Stimulated activated CD8-positive, alpha-beta memory T cell treated with anti-CD3 and anti-CD28 coated beads, Interleukin-15, amount 100 ng/mL, for 4 hours (primary cell): ENCODE measurements at places on chromosomes 1 and 21.
A peak's percentile ranks its signal among the peaks of the same experiment; 100 is the strongest.

GRCh38 chr1:30600258-30600657 lies 123.1 kb downstream of the MATN1 start:
- DNase-seq, result no peak

- no peak for DNase-seq
Measured at GRCh38 chr1:54408147-54409066, 2.2 kb upstream of the SSBP3 start.

DNA sequence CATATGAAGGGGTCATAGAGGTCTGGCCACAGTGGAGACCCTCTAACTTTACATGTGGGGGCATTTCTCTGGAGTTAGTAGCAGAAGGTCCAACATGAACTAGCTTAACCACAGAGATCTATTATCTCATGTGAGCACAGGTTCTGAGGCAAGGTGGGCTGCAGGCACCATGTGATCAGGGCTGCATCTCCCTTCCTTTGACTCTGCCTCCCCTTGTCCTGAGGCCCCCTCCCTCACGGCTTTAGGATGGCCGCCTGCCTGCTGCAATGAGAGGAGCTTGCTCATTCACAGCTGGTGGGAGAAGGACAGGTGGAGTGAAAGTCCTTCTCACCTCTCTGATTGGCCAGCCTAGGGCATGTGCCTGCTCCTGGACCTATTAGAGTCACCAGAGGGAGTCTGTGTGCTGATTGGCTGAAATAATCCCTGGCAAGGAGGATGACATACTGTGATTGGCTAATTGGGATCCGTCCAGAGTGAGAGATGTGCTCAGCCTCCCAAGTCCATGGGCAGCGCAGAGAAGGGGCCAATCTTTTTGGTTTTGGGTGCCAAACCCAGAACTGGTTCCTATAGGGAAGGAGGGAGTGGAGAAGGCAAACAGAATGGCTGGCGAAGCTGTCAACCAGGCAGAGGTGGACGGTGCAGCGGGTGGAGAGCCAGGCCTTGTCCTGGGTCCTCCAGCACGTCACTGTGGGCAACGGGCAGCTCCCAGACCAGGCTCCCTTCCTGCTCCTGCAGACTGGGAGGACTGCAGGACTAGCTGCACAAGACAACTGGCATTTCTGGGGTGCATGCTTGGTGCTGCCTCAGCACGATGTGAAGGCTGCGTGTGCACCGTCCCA lies 39.4 kb upstream of the C1orf174 start:
- no peak for DNase-seq

GRCh38 chr1:24348196-24348595 lies 29.0 kb downstream of the GRHL3 start:
- DNase-seq, result no peak

GRCh38 chr1:56968878-56969495 lies 3.2 kb upstream of the C8B start:
- DNase-seq, result no peak

DNA sequence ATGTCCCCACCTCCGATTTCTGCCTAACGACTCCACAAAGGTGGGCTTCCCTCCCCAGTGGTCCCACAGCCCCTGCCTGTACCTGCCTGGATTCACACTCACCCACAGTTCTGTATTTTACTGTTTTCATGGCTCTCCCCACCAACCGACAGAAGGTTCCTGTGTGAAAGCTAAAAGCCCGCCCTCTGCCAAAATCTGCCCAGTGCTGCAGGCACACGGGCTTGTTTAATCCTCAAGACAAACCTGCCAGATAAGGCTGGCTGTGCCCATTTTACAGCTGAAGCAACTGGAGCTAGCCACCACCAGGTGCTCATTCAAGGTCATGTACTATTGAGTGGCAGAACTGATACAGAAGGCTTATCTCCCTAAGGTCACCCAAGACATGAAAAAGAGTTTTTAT lies 114.5 kb downstream of the HIVEP3 start:
- DNase-seq, result peak; percentile 36

DNA sequence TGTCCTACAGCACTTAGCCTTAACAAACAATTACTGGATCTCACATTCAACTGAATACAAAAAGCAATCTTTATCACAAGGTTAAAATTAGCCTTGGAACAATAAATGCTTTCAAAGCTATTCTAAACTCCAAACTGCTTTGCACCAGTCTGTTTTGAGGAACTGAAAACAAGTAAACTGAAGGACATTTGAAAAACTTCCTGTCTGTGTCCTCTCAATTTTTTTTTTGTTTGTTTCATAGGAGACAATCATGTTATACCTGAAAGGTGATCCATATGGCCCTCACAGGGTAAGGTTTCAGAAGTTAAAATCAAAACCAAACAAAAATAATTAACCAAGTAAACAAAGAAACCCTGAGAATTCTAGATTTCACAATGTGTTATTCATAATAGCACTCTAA lies 459.1 kb downstream of the DPYD start:
- no peak for DNase-seq

GRCh38 chr1:18630511-18631495 lies at the start of gene PAX7:
Gene PAX7 (plus strand): TSS chr1:18630846. CDS start chr1:18631604, 758 bp downstream.
- DNase-seq, result no peak

GRCh38 chr21:32477424-32477745 lies 64.9 kb downstream of the EVA1C start:
- DNase-seq, result no peak

DNA sequence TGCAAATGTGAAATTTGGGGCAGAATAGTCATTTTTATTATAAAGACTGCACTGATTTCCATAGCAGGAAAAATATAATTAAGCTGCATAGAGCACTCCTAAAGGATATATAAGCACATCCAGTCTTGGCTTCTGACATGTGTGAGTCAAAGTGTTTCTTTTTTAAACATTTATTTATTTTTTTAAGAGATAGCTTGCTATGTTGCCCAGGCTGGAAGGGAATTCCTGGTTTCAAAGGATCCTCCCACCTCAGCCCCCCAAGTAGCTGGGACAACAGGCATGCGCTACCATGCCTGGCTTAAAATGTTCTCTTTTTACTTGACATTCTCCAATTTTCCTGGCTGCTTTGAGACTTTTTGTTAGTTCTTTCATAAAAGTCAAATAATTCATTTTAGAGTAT lies 126.1 kb downstream of the HMCN1 start:
- DNase-seq, result no peak

DNA sequence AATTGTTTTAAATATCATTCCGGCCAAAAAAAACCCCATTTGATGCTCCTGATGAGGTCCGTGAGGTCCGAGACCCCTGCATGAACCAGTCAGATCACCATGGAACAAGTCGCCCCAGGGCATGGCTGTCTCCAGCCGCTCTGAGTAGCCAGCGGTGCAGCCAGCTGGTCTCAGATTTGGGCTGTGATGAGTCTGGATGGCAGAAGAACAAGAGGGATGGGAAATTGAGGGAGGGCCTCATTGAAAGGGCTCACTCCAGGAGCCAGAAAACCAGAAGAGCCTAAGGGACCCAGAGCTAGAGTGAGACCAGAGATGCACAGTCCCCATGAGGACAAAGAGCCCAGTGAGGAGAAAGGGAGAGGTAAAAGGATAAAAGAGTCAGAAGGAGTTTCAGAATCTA lies 174.0 kb downstream of the TOMM20 start:
- no peak for DNase-seq

DNA sequence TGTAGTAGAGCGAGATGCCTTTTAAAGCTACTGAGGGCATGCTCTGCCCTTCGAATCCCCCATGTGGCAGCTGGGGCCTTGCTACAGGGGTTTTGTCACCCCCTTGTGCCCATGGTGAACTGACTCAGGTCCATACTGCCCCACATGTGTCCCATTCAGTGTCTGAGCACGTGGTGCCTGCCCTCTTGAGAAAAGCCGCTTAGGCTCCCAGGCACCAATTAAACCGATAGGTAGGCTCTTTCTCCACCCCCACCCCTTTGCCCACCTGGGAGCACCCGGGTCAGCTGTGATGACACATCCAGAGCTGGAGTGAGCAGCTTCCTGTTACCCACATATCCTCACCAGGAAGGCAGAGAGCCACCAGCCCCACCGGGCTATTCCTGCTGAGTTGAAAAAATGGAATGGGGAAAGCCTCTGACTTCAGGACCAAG lies 30.5 kb downstream of the TMCC2 start:
- no peak for DNase-seq

DNA sequence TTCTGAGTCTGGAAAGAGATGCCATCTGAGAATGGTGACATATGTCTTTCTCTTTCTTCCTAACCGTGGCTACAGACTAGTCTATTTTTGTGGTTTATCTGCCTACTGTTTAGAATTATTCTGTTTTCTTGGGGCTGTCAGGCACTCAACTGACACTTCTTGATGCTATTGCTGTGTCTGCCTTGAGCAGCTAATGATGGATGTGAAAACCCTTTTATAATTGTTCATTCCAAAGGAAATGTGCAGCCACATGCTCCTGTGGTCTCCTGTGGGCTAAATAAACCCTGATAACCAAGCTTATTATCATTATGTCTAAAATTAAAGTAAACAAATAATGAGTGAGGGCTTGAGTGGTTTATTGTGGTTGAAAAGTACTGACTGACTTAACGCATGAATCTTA lies 52.7 kb upstream of the CXADR start:
- DNase-seq, result no peak

GRCh38 chr1:30864681-30865080 lies 43.9 kb downstream of the SDC3 start:
- DNase-seq, result no peak

GRCh38 chr1:41754540-41754939 lies 164.2 kb downstream of the HIVEP3 start:
- DNase-seq, result peak; percentile 41

GRCh38 chr1:89974696-89975470 lies 20.0 kb upstream of the ZNF326 start:
- no peak for DNase-seq

- no peak for DNase-seq
Measured at GRCh38 chr1:186139701-186140100, 235.4 kb downstream of the TPR start.

GRCh38 chr1:179295164-179295755 lies 1.7 kb downstream of the SOAT1 start:
- DNase-seq, result no peak

DNA sequence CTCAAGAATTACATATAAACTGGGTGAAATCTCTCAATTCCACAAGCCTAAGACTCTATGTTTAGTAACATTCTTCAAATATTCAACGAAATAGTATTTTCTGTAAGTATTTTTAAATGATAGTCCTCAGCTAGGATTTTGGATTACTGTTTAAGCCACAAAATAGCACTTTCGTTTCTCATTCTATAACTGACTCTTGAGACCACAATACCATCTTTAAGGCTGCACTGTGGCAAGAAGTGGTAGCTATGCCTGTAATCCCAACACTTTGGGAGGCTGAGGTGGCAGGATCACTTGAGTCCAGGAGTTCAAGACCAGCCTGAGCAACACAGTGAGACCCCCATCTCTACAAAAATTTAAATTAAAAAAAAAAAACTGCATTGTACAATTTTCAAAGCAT lies 126.7 kb downstream of the CDC42BPA start:
- no peak for DNase-seq

- DNase-seq, result no peak
Measured at GRCh38 chr1:159930634-159931033, 5.3 kb upstream of the TAGLN2 start.

GRCh38 chr1:166069390-166069789 lies 97.4 kb downstream of the FAM78B start:
- DNase-seq, result no peak

- DNase-seq, result no peak
Measured at GRCh38 chr1:236465959-236466303, 57.9 kb upstream of the LGALS8 start.

GRCh38 chr1:84889437-84889836 lies 3.6 kb downstream of the LPAR3 start:
- no peak for DNase-seq

- DNase-seq, result no peak
Measured at GRCh38 chr1:214583824-214584554, 19.0 kb upstream of the CENPF start.

GRCh38 chr1:43460988-43461693 lies 7.4 kb upstream of the HYI start:
- no peak for DNase-seq

DNA sequence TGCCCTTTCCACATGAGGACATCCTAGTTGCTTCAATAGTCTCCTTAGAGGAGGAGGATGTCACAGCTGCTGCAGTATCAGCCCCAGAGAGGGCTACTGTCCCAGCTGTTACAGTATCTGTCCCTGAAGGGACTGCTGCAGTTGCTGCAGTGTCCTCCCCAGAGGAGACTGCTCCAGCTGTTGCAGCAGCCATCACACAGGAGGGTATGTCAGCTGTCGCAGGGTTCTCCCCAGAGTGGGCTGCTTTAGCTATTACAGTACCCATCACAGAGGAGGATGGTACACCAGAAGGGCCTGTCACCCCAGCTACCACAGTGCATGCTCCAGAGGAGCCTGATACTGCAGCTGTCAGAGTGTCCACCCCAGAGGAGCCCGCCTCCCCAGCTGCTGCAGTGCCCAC lies 78.5 kb upstream of the BMP8A start:
- DNase-seq, result no peak

DNA sequence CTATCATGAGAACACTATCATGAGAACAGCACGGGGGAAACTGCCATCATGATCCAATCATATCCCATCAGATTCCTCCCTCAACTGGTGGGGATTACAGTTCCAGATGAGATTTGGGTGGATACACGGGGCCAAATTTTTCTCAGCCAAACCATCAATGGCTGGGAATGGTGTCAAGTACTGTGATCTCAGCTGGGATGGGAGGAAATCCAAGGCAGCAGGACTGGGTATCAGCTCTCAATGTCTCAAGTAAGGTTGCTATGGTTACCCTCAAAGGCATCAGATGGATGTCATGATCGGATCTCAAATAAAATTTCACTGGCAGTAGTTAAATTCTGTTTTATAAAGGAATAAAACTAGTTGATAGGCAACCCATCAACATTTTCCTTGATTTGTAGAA lies 399.0 kb downstream of the KCNT2 start:
- no peak for DNase-seq

DNA sequence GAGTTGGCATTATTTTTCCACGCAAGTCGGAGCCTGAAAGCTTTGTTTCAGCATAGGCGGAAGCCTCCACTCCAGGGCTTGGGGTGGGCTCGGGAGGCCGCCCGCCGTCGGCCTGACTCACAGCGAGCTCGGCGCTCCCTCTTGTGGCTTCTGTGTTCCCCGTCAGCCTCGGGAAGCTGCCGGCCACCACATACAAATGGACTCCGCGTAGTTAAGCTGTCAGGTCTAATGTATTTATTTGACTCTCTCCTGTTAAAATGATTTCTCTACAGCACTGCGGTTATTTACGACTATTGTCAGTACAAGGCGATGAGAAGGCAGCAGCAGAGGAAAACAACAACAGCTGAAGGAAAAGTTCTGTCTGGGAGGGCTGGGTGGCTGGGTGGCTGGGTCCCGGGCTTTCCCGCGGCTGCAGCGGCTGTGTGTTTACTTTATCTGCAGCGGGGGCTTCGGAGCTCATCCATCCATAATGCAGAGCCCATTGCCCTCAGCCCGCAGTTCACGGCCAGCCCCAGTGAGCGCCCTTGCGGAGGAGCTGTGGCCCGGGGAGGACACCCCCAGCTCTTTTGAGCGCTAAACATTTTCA lies 375.7 kb upstream of the CAMK1G start:
- DNase-seq, result no peak
